ENCODE measurements at places on chromosomes 2 and 18. TPM values are rescaled to one million over a fixed set of nuclear protein-coding genes. Genes with fewer than 3 reads are reported as not detected.

KRTCAP3 gene
- total RNA-seq, result 1.9 TPM

CCL20 gene
- not detected for total RNA-seq

MROH2A gene
- not detected for total RNA-seq

CTDSP1 gene
- 41.8 TPM for total RNA-seq

GPR45 gene
- 0.22 TPM for total RNA-seq

KIAA2012 gene
- not detected for total RNA-seq

DNMT3A gene
- total RNA-seq, result 58.1 TPM

RNF152 gene
- 73.9 TPM for total RNA-seq

AQP12B gene
- total RNA-seq, result not detected

POTEF gene
- 2.3 TPM for total RNA-seq

- H3K27me3 ChIP-seq, result no peaks in the 10 kb centered on the region
- H3K27ac ChIP-seq, result no peak overlapping the region
- H3K36me3 ChIP-seq, result no peaks in the 10 kb centered on the region
- DNase-seq, result no peak
Observed at GRCh38 chr2:64742678-64743077, 89.0 kb upstream of the SERTAD2 start.

DNA sequence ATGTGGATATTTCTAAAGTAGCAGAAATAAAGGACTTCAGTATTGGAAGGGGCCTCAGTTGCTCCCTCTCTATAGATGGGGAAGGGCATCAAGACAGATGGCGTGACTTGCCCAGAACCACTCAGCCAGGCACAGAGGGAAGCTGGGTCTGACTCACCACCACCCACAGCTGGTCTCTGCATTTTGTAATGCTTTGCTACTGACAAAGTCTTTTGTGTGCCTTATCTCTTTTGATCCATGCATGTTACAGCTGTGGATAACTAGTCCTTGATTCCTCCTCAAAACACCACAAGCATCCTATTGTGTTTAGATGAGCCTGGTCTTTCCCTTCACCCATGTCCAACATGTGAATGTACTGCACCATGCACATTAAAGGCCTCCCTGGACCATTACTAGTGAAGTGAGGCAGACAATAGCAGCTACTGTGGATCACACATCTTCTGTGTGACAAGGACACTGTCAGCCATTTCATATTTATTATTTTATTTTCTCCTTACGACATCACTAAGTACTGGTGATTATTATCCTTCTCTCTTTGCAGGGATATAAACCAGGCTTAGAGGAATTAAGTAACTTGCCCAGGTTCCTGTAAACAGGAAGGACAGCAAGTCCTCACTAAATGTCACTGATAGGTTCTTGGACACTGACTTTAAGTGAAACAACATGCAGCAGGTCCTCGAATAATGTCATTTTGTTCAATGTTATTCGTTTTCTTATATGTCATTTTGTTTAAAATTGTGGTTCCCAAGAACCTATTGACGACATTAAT, 29.6 kb upstream of the IL37 start:
- peak; percentile 94 for DNase-seq

- H3K27ac ChIP-seq, result no peak overlapping the region
- no peaks in the 10 kb centered on the region for H3K36me3 ChIP-seq
- H3K4me3 ChIP-seq, result no peak overlapping the region
- H3K4me1 ChIP-seq, result no peaks in the 10 kb centered on the region
Observed at GRCh38 chr18:7000484-7001096, 117.0 kb downstream of the LAMA1 start.

DNA sequence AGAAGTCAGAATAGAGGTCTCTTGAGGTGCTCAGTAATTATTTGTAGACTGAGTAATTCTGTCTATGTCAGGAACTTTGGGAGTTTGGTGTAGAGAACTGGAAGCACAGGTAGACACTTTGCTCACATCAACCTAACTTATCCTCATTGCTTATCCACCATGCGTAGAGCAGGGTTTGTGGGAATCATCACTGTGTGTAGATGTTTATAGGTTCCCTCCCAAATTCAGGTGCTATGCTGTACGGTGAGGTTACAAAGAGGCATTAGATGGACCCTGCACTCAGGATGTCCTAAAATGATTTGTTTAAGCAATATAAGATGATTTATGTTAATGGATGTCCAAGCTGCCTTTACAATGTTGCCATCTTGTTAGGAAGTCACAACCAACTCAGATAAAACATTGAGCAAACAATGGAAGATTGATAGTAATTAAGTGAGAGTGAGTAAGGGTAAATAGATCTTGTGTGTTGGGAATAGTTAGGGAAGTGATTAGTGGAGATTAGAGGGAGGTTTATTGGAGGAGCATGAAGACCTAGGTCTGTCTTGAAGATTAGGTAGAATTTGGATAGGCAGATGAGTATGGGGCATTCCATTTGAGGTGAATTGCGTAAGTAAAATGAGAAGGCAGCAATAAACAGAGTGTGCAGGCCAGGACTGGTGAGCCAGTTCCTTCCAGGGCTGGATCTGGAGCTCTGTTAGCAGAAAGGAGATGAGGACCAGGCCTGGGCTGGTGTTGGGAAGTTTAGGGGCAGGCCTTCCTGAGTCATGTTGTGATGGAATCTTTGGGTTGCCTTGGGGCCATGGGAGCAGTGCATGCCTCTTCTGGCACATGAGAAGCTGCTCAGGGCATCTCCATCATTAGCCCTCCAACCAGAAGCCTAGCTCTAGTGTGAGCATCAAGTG, 12.1 kb downstream of the EPAS1 start:
- no peak overlapping the region for H3K4me3 ChIP-seq
- peaks cover 12% of the 10 kb centered on the region for H3K4me1 ChIP-seq
- DNase-seq, result no peak

DNA sequence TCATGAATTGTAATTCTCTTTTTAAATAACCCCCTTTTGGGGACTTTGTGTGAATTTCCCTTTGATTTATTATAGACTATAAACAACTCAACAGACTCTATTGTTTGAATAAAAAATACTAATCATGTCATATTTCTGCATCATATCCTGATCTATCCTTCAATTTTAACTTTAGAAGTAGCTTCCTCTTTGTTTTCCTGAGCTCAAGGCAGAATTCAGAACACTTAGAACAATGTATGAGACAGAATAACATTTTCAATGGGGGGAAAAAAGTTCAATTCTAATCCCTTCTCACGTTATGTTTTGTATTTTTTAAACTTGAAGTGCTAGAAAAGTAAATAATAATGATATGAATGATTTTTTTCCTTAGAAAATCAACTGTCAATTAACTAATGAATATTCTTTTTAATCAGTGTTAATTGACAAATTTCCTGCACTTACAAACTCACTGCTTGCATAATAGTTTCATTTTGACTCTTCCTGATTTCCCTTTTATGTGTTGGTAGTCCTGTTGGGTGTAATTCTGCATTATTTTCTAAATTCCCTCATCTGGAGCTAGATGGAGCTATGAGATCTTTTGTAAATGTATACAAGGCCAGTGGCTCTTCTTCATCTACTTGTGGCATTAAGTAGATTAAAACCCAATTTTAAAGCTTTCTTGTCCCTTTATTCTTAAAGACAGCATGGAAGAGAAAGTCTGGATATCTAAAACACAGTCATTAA, 326.1 kb downstream of the PARD3B start:
- H3K36me3 ChIP-seq, result no peaks in the 10 kb centered on the region
- no peaks in the 10 kb centered on the region for H3K4me1 ChIP-seq
- no peak overlapping the region for H3K4me3 ChIP-seq
- peak; percentile 30 for DNase-seq

DNA sequence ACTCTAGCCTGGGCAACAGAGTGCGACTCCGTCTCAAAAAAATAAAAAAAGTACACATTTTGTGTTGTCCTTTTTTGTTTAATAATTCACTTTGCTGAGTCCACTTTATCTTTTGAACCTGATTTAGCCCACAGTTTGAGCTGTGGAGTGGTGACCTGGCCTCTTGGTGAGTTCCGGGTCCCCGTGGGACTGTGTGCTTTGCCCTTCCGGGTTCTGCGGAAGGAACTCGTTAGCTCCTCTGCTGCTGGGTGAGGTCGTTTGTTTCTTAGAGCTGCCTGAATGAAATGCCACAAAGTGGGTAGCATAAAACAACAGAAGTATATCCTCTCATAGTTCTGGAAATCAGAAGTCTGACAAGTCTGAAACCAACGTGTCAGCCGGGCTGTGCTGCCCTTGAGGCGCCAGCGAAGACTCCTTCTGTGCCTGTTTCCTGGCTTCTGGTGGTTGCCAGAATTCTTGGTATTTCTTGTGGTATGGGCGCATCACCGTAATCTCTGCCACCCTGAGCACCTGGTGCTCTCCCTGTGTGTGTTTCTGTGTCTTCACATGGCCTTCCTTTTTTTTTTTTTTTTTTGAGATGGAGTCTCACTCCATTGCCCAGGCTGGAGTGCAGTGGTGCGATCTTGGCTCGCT, 3.5 kb downstream of the EFHD1 start:
- H3K4me1 ChIP-seq, result peaks cover 14% of the 10 kb centered on the region
- no peak for DNase-seq
- H3K4me3 ChIP-seq, result no peak overlapping the region
- H3K36me3 ChIP-seq, result no peaks in the 10 kb centered on the region
- peaks cover 36% of the 10 kb centered on the region for H3K27me3 ChIP-seq
- no peak overlapping the region for H3K27ac ChIP-seq

DNA sequence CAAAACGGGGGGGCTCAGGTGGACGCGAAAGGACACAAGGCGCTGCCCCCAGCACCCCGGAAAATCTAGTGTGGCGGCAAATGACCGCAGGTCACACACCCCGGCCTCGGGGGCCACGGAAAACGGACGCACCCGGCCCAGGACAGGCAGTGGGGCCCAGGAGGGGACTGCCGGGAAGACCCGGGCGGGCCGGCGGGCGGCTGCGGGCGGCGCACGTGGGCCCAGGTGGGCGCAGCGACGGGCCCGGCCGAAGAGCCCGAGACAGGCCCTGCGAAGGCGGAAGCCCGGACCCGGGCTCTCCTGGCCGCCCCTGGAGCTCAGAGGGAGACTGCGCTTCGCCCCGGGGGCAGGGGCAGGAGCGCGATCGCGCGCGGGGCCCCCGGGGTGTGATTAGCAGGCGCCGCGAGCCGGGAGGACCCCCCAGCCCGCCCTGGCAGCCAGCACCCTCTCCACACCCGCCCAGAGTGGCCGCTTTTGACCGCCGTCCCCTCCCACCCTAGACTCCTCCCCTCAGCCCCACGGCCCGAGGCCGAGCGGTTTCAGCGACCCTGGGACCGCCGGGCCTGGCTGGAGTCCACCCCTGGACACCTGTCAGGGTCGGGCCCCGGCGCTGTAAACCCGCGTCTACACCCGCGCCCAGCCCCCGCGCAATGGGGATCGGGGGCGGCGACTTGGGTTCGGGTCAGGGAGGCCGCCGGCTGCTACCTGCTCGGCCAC, 773 bp downstream of the MBP start:
- no peak for DNase-seq
- H3K36me3 ChIP-seq, result no peaks in the 10 kb centered on the region
- H3K4me3 ChIP-seq, result peak overlapping the region; percentile 64
- peak overlapping the region; percentile 96 for H3K27ac ChIP-seq
- no peaks in the 10 kb centered on the region for H3K27me3 ChIP-seq

DNA sequence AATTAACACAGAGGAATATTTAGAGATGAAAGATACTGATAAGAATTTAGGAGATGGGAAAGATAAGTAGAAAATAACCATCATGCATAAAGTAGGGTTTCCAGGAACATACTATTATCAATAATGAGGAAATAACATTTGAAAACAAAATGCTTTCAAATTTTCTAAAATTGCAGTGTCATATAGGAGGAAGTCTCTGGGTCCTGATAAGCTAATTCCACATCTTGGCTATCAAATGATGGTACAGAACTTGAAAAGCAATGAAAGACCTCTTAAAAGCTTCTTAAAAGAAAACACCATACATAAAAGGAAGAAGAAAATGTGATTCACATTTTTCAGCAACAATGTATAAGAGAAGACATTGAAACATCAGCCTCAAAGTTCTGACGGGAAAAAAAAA, 1024.8 kb downstream of the TSN start:
- H3K27me3 ChIP-seq, result no peaks in the 10 kb centered on the region
- DNase-seq, result no peak
- H3K36me3 ChIP-seq, result no peaks in the 10 kb centered on the region
- H3K4me1 ChIP-seq, result no peaks in the 10 kb centered on the region
- H3K4me3 ChIP-seq, result no peak overlapping the region
- H3K27ac ChIP-seq, result no peak overlapping the region

DNA sequence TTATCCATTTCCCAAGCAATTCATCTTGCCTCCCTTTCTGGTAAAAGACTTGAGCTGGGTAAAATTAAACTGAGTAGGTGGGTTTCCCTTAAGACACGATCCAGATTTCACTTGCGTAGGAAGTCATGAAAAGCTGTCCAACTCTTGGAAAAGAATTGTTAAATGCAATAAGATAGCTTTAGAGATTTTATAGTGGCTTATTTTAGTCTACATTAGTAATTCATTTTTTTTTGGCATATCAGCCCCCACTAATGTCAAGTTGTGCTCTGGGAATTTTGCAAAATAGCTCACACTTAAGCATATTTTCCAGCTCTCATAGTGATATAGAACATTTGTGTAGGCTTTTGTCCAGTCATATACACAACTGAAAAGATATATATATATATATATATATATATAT, 344.7 kb upstream of the FIGN start:
- no peak for DNase-seq
- H3K4me3 ChIP-seq, result no peak overlapping the region
- H3K36me3 ChIP-seq, result no peaks in the 10 kb centered on the region
- H3K4me1 ChIP-seq, result no peaks in the 10 kb centered on the region
- no peak overlapping the region for H3K27ac ChIP-seq

- DNase-seq, result no peak
- H3K4me3 ChIP-seq, result no peak overlapping the region
- H3K27ac ChIP-seq, result no peak overlapping the region
Observed at GRCh38 chr2:64501946-64502345, 22.2 kb upstream of the AFTPH start.

- H3K4me1 ChIP-seq, result no peaks in the 10 kb centered on the region
- H3K4me3 ChIP-seq, result no peak overlapping the region
- no peaks in the 10 kb centered on the region for H3K27me3 ChIP-seq
- H3K27ac ChIP-seq, result no peak overlapping the region
Observed at GRCh38 chr2:84041506-84041905, 417.6 kb downstream of the SUCLG1 start.

GRCh38 chr2:41966431-41966893, 81.4 kb upstream of the PKDCC start:
- H3K27ac ChIP-seq, result peak overlapping the region; percentile 88
- H3K4me3 ChIP-seq, result no peak overlapping the region
- DNase-seq, result peak; percentile 98
- H3K4me1 ChIP-seq, result peaks cover 22% of the 10 kb centered on the region
- no peaks in the 10 kb centered on the region for H3K27me3 ChIP-seq

DNA sequence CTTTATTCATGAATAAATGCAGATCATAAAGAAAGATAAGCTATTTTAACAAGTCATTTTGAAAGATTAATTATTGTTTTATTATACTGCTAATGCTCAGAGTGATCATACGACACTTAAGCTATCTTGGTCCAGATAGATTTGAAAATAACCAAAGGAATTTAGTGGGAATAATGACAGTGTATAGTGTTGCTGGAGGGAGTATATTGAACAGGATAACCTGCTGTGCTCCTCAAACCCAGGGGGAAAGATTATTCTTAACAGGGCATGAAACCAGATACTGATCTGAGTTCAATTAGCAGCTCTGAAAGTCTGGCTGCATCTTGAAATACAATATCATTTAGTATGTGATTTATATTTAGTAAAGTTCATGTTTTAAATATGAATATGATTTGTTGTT, 216.3 kb upstream of the ITGA4 start:
- no peaks in the 10 kb centered on the region for H3K27me3 ChIP-seq
- H3K27ac ChIP-seq, result no peak overlapping the region
- no peak for DNase-seq

GRCh38 chr2:217398860-217399259, 539.0 kb upstream of the TNP1 start:
- no peak overlapping the region for H3K4me3 ChIP-seq
- DNase-seq, result no peak
- H3K4me1 ChIP-seq, result peaks cover 25% of the 10 kb centered on the region
- peak overlapping the region; percentile 86 for H3K27ac ChIP-seq
- H3K36me3 ChIP-seq, result no peaks in the 10 kb centered on the region
